ENCODE measurements at places on chromosomes 2 and 18.

DNA sequence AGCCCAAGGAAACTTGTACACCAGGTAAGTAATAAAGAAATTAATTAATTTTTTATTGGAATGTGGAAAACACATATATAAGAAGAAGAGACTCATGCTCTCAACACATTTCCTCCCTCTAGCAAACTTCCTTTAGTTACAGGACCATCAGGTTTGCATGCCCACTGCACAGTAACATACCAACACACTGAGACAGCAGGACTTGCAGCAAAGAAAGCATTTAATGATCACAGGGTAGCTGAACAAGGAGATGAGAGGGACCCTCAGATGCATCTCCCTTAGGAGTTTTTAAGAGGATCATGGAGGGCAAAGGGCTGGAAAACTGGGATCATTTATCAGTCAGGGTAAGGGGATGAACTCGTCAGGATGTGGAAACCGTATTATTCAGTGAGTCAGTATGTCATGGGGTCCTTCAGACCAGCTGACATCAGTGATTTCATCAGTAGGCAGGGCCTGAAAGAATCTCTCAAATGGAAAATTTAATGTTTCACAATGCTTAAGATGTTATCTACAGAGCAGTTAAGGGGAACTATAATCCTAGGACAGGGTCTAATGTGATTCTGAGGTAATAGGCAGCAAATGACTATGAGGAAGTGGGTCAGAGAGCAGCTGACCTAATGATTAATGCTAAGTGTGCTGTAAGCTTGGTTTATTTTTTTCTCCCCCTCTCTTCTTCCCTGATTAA is 193.8 kb upstream of the RND3 start:
- DNase-seq = no peak

DNA sequence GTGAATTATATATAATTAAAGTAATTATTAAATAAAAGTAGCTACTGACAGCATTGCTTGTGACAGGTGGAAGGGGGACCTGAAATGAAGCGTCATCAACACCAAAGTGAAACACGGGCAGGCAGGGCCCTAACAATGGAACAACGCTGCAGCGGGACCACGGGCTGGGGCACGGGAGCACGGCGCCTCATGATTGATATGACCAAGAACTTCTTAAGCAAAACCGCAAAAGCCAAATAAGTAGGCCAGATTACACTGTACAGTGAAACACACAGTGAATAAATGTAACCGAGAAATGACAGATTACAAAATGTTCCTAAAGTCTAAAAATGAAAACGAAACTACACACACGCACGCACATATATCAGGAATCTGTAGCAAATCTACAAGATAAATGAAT is 81.4 kb downstream of the SNTG2 start:
- DNase-seq = no peak

- DNase-seq = no peak
These were observed 68.6 kb upstream of the LHCGR start for GRCh38 chr2:48824116-48824515.

GRCh38 chr2:23445450-23445868 is 60.5 kb downstream of the KLHL29 start:
- DNase-seq = no peak

GRCh38 chr2:58063641-58064040 is 17.0 kb downstream of the VRK2 start:
- DNase-seq = no peak

DNA sequence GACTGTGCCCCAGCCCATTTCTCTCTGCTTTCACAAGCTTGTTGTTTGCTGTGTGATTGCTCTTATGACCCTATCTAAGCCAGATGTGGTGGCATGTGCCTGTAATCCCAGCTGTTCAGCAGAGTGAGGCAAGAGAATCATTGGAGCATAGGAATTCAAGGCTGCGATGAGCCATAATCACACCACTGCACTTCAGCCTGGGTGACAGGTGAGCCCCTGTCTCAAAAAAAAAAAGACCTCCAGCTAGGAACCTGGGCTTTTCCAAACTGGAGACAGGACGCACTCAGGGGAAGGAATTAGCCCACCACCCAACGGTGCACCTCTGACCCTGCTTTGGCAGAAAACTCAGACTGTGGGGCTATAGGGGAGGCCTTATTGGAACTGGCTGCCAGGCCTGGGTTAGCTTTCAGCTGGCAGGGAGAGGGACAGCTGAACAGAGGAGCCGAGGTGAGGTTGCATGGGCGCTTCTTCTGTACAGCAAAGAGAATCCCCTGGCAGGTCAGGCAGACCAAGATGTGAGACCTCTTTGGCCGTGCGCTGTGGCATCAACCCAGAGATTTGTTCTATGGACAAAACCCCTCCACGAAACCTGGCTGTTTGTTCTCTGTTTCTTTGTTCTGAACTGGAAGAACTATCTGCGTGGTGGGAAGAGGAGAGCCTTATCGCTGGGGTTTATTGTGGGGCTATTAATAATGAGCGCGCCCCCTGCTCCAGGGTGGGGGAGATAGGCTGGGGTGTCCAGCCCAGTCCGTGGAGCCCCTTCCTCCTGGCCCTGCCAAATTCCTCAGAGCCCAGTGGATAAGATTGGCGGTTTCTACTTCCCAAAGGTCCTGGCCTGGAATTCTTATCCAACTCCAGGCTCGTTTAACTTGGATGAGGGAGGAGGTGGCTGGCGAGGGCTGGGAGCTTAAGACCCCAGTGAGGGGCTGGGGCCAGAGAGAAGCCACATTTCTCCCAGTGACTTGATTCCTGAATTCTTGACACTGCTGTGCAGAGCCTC is 38.8 kb upstream of the SMAD7 start:
- no peak for DNase-seq

- DNase-seq = no peak
These were observed 40.2 kb downstream of the SEMA4F start for GRCh38 chr2:74694281-74694680.

DNA sequence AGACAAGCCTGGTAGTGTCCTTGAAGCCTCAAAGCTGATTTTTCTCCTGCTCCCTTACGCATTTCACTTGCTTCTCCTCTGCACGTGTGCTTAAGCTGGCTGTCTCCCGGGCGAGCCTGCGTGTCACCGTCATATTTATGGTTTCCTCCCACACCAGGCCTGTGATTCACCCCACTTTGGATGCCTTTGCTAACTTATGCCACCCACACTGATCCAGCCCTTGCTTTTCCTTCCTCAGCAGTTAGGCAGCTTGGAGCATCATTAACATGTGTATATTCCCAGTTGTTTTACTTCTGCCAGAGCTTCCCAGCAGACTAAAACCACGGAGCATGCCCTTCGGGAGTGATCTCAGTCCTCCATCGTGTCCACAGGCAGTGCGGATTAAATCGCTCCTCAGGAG is 2.2 kb downstream of the ST3GAL5 start:
- peak; percentile 38 for DNase-seq

DNA sequence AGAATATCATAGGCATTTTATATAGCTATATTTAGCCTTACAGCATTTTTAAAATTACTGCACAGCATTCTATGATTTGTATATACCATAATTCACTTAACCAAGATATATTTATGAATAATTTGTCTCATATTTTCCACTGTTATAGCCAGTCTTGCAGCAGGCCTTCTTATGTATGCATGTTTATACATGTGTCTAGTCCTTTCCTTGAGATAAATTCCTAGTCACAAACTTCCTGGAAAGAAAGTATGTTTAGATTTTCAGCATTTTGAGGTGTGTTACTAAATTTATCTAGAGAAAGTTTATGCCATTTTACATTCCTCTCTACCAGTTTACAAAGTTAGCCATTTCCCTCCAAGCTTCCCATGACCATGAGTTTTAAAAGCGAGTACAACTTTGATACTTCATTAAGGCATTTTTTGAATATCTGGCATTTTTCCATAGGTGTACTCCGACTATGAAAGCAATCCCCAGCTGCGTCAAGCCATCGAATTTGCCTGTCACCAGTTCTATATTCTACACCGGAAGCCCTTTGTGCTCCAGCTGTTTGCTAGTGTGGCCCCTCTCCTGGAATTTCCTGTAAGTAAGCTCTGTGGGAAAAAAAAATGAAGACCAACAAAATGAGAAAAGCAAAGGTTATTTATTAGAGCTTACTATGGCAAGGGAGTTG is 59.4 kb upstream of the RPE start:
- no peak for DNase-seq

- no peak for DNase-seq
These were observed 19.4 kb upstream of the DUSP2 start for GRCh38 chr2:96164459-96165184.

- no peak for DNase-seq
These were observed 651 bp upstream of the ZNF521 start for GRCh38 chr18:25352629-25353005.

- peak; percentile 32 for DNase-seq
These were observed 1.2 kb downstream of the TCF7L1 start for GRCh38 chr2:85134255-85134895.

DNA sequence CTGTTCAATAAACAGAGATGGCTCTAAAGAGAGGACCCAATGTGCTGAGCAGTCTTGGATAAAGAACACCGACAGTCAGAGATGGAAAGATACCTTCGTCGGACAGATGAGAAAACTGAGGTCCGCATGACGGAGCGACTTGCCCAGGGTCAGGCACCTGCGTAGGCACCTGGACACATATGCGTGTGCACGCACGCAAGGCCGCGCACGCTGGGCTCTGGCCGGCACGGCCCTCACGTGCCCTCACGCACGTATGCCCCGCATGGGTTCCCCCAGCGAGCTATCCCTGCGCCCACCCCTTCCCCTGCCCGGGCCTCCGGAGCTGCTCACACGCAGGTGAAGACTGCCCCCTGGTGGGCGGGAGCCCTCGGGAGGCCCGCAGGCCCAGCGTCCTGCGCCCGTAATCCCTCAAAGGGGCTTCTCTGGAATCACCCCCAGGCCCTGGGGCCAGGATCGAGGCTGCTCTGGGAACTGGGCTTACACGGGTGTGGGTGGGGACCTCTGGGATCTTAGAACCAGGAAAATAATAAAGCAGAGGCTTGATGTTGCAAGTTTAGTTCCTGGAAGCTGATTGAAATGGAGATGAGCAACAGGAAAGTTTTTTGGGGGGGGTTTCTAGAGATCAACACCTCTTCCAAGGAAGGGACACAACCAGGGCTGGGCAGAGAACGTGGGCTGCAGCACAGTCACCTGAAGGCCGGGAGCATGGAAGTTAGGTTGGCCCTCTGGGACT is 246.3 kb downstream of the TNS1 start:
- DNase-seq = peak; percentile 62

- DNase-seq = no peak
These were observed 9.7 kb downstream of the TCF23 start for GRCh38 chr2:27158468-27158867.

- no peak for DNase-seq
These were observed 1403.3 kb upstream of the DDX18 start for GRCh38 chr2:116411211-116411610.

DNA sequence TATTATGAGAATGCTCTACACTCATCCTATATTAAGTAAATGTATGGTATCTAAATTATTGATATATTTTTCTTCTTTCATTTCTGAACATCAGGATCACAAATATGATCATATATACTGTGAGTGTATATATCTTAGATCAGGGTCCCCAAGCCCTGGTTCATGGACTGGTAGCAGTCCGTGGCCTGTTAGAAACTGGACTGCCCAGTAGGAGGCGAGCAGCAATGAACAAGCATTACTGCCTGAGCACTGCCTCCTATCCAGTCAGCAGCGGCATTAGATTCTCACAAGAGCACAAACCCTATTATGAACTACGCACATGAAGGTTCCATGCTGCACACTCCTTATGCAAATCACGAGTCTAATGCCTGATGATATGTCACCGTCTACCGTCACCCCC is 1247.1 kb upstream of the NXPH2 start:
- no peak for DNase-seq

GRCh38 chr2:233111427-233111826 is 51.3 kb downstream of the INPP5D start:
- DNase-seq = no peak

GRCh38 chr2:192087398-192087958 is 107.3 kb downstream of the TMEFF2 start:
- no peak for DNase-seq

DNA sequence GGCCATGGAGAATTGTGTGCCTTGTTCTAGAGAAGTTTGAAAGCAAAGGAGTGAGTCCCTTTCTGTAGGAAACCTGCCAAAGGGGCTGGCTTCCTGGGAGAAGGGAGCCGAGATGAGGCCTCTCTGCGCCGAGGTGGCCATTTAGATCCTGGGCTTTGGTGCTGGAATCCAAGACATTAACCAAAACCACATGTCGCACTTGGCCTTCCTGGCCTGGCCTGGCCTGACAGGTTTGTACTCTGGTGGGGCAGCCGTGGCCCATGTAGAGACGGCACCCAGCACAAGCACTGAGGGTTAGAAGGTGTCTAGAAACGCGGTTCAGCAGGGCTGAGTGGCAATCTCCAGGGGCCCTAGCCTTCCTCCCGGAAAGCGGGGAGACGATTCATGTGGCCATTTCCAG is 7.1 kb downstream of the CNNM3 start:
- no peak for DNase-seq

- no peak for DNase-seq
These were observed 134.8 kb upstream of the FSHR start for GRCh38 chr2:49288902-49289700.

GRCh38 chr2:234492717-234493485 is 4.0 kb downstream of the ARL4C start:
- no peak for DNase-seq

DNA sequence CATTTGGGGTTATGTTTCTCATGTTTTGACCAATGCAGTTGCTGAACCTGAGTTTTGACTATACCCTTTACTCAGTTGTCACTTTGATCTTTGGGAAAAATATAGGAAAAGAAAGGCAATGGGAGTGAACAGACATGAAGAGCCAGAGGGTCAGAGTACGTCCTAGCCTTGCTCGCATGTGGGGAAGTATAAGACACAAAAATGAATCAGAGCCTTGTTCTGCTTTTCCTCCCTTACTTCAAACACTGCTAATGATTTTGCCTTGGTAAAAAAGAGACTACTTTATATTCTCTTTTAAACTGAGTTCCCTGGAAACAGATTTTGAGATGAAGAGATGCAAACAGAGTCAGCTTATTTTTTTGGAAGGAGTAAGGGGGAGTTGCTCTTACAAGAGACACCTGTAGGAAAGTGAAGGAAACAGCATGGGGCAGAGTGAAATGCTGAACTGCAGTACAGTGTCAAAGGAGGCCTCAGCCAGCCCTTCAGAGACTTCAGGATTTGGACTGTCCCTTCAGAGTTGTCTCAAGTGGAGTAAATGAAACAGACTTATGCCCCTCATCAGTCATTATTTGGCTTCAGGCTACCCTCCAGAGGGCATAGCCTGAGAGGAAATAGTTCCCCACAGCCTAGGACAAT is 11.1 kb upstream of the FAP start:
- DNase-seq = no peak

- DNase-seq = no peak
These were observed 186.8 kb upstream of the RND3 start for GRCh38 chr2:150674283-150674682.
